ENCODE measurements at places on chromosomes 1 and 21.

GRCh38 chr1:59549066-59549837 is 252.4 kb downstream of the FGGY start:
- no peak for DNase-seq

DNA sequence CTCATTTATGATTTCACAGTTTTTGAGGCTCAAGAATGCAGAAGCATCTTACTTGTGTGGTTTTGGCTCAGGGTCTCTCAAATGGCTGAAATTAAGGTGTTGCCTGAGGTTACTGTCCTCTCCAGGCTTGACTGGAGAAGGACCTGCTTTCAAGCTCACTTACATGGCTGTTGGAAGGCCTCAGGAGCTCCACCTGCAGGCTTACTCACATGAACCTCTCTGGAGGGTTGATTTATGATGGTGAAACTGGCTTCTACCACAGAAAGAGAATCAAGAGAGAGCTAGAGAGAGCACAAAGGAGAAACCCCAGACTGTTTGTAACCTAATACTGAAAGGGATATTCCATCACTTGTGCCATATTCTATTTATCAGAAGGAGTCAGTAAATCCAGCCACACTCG is 6.2 kb upstream of the KCNK2 start:
- no peak for DNase-seq

- no peak for DNase-seq
Measured at GRCh38 chr21:37219761-37220432, 47.2 kb downstream of the VPS26C start.

DNA sequence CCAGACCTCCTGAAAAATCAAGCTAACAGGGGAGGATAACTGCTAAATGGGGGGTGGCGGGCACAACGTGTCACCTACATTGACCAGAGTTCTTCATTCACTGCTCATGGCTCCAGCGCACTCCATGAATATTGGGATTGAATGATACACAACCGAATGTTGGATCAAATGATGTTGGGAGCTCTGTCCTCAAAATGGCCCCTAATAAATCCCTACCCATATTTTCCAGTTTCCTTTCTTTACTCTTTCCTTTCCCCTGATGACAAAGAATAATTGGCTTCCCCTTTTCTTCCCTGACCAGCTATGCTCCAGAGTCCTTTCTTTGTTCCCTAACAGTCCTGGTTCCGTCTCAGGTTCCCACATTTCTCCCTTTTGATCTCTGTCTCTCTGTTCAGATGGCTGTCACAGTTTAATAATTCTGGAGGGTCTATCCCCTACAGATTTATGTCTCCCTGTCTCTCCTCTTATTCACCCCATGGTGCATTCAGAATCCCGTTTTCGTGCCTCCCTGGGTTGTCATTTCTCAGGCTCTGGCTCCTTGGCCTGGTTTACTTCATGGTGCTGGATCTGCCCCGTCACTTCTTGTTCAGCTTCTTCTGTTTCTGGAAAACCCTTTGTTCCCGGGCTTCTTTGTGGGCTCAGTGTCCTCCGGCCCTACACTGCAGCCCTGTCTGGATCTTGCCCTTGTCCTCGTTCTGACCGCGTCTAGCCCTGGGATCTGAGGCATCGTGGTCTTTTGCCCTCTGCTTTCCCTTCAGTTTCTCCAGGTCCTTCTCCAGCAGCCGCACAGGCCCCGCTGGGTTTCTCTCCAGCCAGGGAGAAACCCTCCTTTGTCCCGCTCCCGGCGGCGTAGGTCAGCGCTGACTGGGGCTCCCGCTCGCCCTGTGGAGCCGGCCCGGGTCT is 78.3 kb downstream of the NDUFS5 start:
- no peak for DNase-seq

GRCh38 chr1:42974767-42975437 is 16.2 kb upstream of the SLC2A1 start:
- DNase-seq = no peak

All from hindlimb muscle (tissue), 1 donor.